ENCODE measurements at places on chromosomes 4 and X. TPM values are rescaled to one million over a fixed set of nuclear protein-coding genes. Genes with fewer than 3 reads are reported as not detected.

Gene NUDT11
- 0.13 TPM for total RNA-seq

Gene MAGEA1
- not detected for total RNA-seq

Gene NUP62CL
- total RNA-seq, result 0.34 TPM

Gene PAGE2
- total RNA-seq, result not detected

Gene UFSP2
- 32.1 TPM for total RNA-seq

Gene CLIC2
- total RNA-seq, result 6.2 TPM

Gene PNMA3
- 0.69 TPM for total RNA-seq

Gene C4orf54
- 113 TPM for total RNA-seq

Gene LIMCH1
- total RNA-seq, result 279 TPM

Gene SLC10A4
- total RNA-seq, result 0.11 TPM

Gene USP46
- total RNA-seq, result 15.0 TPM

Gene RAB40A
- total RNA-seq, result not detected

Gene SH2D1A
- not detected for total RNA-seq

Gene RHOXF2
- total RNA-seq, result not detected

Measured in psoas muscle (tissue), 8 donors.